KG1 (cell line): ENCODE measurements at places on chromosomes 4 and X.
A peak's percentile ranks its signal among the peaks of the same experiment; 100 is the strongest.

DNA sequence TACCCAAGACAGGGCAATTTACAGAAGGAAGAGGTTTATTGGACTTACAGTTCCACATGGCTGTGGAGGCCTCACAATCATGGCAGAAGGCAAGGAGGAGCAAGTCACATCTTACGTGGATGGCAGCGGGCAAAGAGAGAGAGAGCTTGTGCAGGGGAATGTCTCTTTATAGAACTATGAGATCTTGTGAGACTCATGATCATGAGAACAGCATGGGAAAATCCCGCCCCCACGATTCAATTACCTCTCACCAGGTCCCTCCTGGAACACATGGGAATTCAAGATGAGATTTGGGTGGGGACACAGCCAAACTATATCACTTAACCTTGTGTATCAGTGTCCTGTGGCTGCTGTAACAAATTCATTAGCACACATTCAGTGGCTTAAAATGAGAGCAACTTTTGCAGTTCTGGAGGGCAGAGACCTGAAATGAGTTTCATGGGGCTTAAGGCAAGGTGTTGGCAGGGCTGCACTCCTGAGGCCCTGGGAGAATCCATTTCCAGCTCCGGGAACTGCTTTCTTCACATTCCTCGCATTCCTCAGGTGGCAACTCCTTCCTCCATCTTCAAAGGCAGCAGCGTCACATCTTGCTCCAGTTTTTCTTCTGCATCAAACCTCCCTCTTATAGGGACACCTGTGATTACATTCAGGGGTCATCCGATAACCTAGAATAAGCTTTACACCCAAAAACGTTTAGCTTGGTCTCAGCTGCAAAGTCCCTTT is 22.3 kb upstream of the NSG1 start:
- no peak for DNase-seq

DNA sequence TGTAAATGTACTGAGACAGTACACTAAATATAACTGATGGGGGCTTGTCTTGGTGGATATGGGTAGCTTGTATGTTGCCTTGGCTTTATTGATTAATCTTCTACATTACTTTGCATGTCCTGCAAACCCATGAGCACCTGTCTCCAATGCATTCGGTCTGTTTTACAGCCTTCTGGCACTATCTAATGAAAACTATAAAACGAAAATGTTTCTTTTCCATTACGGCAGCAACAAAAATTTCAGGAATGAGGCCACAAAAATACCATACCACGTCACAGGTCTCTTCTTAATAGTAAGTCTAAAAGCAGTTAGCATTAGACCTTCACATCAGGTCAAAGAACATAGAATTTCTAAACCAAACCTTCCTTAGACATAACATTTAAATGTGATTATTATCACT is 49.8 kb downstream of the EDNRA start:
- DNase-seq = no peak

DNA sequence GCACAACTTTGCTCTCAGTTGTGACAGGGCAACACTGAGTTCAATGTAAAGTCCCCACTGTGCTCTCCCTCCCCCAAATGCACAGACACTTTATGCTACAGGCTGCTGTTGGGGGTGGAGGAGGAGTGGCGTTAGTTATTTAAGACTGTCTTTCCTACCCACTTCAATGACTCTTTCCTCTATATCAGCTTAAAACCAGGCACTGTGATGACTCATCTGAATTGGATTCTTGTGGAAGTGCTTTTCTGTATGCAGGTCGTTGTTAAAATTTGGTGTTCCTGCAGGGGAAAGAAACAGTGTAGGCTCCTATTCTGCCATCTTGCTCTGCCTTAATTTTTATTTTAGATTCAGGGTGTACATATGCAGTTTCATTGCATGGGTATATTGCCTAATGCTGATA is 1157.2 kb upstream of the ADGRL3 start:
- DNase-seq = no peak

DNA sequence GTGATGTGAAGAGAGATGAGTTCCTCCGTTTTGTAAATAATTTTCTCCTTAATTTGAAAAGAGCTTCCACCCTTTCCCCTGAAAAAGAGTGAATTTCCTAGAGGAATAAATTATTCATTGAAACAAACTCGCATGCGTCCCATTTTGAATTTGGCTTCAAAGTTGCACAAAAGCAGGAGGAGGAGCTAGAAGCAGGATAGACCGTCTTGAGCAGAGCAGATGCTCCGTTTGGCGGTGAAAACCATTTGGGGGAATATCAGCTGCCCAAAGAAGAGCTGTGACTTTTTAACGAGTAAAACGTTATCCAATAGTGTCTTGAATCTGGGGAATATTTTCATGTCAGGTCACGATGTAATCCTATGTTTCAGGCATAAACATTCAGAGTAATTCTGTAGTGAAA is 42.0 kb downstream of the FAM149A start:
- no peak for DNase-seq

DNA sequence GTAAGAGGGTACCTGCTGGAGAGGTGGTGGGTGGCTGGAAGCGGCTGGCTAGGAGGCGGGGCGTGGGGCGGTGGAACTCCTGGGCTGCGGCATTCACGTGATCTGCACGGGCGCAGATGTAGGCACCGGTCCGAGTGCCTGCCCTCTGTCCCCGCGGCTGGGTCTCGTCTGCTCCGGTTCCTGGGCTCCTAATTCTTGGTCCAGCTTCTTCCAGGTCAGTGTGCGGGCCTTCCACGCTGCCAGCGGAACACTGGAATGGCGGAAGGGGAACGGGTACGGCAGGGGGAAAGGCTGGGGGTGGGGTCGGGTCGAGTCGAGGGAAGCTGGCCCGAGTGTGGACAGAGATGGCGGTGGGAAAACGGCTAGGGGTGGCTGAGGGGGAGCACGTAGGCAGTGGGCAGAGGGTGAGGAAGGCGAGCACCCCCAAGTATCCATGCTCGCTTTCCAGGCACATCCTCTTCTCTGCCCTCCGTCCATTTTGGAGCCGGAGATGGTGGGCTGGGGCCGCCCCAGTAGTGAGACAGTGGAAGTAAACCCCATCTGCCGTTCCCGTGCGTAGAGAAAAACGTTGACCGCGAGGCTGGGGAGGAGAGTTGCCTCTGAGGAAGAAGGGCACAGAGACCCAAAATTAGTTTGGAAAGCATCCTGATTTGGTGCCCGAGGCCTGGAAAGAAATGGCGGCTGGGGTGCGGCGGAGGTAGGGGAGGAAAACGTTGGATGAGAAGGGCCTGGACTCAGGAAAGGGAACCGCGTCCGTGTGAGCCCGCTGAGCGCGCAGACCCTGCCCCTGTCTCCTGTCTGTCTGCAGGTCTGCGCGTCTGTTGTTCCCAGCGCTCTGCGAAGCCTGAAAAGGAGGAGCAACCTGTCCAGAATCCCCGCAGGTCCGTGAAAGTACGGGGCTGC is at the start of gene TCEAL4:
TSS of gene TCEAL4 (plus strand) at position 105 of the 903 bp plus-strand sequence. CDS start 1,161 bp downstream, outside the sequence.
- DNase-seq = no peak

GRCh38 chr4:20839957-20840356 is 139.7 kb downstream of the PACRGL start:
- no peak for DNase-seq

DNA sequence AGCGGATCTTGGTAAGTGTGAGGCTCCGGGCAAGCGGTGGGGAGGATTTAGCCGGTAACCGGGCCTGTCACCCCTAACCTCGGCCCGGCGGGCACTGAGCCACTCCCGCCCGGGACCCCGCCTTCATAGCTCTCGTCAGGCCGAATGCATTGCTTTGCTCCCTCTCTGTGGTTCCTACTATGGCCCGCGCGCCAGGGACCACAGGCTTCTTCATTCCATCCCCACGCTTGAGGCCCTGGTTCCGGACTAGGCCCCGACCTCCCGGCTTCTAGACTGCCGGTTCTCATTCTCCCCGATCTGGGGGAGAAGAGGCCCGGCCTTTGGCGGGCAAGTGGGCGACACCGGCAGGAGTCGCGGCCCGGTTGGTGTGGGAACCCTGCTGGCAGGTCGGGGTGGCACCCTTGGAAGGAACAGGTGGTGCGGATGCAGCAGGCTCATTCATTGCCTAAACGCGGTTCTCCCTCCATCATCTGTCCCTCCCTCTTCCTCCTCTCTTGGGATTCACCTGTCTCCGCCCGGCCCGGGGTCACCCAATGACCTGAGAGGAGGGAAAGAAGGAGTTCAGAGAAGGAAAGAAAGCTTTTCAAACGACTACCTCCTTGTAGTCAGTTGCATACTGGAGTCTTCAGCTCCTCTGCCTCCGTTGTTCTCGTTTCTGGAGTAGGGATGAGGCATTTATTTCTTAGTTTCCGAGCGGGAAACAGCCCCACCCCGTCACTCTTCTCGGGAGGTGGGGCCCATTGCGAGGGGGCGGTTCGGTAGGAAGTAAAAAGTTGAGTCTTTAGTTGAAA is at the start of gene NDUFC1:
TSS of gene NDUFC1 (minus strand) at position 657 of the 791 bp plus-strand sequence. CDS start 6,679 bp downstream, outside the sequence.
- DNase-seq = peak; percentile 50

- DNase-seq = no peak
These were observed 135.1 kb downstream of the SCLT1 start for GRCh38 chr4:128958194-128958593.

- no peak for DNase-seq
These were observed 28.0 kb upstream of the AFAP1 start for GRCh38 chr4:7967501-7968261.

DNA sequence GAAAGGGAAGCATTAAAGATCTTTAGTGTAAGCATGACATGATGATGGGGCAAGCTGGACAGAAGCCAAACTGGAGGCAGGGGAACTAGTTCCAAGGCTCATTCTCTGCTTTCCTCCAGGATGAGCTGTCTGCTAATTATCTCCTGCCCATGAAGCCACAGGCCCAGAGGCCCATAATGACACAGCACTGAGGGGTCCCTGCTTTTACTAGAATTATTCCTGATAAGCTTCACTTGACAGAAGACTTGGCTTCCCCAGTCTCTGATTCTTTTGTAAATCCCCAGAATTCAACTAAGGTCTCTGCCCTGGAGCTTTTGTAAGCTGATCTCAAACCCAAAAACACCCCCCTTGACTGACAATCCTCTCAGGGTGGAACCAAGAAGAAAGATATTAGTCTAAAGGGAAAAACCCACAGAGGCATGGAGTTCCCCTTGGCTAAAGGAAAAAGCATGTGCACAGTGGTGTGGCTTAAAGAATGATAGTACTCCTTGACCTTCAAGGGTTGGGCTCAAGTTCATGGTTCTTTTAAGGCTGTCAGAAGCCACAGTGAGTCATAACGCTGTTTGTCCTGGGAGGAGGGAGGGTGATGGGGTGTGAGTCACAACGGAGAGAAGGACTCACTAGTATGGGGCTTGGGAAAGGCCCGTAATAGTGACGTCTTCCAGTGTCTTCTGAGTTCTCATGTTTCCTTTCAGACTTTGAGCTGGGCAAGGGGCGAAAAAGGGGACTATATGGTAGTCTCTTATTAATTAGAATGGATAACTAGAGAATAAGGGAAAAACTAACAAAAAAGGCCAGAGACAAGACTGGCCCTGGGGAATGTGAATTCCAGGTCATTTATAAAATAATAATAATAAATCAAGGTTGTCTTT is 146.0 kb upstream of the CPEB2 start:
- no peak for DNase-seq

DNA sequence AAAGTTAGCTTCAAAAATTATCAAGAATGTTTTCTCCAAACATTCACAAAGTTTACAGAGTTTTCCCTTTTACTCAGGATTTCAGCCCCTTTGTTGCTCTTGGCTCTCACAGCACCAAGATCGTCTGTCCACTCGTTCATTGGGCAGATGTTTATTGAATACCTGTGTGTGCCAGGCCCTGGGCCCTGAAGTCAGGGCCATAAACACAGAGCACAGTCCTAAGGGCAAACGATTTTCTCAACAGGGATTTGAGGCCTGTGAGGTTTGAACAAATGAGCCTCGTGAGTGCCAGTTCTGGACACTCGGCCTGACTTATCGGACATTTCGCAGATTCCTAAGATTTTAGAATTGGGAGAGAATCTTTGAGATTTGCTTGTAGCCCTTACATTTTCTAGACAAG is 142.1 kb downstream of the TBL1X start:
- DNase-seq = no peak

- no peak for DNase-seq
These were observed 30.7 kb downstream of the TSPAN5 start for GRCh38 chr4:98627531-98628257.

DNA sequence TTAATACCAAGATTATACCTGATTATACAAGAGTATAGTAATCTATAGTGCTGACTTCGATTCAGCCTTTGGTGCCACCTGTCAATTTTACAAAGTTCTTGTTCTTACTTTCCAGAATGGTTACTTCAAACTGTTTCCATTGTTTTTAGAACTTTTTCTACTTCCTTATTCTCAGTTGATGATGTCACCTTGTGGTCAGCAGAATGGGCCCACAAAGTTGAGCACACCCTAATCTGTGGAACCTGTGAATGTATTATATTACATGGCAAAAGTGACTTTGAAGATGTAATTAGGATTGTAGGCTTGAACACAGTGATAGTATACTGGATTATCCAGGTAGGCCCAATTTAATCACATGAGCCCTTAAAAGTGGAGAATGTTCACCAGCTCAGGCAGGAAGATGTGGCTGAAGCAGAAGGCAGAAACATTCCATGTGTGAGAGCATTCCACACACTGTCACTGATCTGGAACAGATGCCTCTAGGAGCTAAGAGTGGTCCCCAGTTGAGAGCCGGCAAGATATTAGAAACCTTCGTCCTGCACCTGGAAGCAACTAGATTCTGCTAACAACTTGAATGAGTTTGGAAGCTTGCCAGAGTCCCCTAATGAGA is 6.3 kb upstream of the SGMS2 start:
- DNase-seq = no peak

DNA sequence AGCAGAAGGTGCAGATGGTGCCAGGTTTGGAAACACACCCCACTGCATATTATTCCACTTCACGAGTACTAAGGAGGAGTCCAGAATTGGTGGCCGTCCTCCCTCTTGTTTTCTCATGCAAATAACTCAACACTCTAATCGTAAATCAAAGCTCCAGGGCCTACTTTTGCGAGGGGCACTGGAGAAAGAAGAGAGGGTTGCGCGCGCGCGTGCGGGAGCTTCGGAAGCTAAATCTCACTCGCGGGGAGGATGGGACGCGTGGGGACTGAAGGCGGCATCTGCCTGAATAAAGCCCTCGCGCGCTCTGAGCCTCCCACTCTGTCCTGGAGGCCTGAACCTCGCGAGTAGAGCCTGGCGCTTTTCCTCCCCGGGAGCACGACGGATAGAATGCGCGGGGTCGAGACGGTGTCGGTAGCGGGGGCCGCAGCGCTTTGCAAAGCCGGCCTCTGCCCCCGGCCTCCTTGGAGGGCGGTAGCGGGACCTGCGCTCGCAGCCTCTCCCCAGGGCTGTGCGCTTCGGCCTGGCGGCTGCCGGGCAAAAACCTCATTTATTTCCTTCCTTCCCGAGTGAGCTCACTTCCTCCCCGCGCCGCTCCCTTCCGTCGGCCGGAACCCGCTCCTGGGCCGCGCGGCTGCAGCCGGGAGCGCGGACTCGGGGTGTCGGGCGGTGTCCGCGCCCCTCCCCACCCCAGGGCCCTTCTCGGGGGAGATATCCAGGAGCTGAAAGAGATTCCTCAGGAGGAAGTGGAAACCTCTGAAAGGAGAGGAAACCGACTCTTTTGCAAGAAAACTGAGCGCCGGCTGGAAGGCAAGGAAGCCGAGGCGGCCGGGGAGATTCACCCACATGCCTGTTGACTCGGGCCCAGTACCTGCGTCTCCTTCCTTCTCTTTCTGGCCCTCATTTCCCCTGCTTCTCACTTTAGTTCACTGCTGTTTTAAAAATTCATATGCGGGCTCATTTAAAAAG is 20.7 kb downstream of the HAND2 start:
- no peak for DNase-seq
